ENCODE measurements at places on chromosomes 2 and 18.

DNA sequence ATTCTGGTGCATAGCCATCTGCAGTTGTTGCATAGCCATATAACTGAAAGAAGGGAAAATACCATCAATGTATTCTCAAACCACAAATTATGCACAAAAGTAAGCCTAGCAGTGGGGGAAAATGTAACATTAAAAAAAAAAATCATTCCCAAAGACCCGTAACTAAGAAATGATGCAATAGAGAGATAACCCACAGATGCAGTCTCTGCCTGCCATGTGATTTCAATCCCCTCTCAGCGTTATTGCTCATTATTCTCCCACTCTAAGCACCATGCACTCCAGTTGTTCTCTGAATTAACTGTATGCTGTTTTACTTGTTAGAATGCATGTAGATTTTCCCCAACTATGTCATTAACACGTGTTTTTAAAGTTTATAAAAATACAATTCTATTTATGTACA, 14.1 kb downstream of the DSC1 start:
- DNase-seq: no peak

GRCh38 chr2:127128445-127128904, 21.5 kb upstream of the BIN1 start:
- no peak for DNase-seq

DNA sequence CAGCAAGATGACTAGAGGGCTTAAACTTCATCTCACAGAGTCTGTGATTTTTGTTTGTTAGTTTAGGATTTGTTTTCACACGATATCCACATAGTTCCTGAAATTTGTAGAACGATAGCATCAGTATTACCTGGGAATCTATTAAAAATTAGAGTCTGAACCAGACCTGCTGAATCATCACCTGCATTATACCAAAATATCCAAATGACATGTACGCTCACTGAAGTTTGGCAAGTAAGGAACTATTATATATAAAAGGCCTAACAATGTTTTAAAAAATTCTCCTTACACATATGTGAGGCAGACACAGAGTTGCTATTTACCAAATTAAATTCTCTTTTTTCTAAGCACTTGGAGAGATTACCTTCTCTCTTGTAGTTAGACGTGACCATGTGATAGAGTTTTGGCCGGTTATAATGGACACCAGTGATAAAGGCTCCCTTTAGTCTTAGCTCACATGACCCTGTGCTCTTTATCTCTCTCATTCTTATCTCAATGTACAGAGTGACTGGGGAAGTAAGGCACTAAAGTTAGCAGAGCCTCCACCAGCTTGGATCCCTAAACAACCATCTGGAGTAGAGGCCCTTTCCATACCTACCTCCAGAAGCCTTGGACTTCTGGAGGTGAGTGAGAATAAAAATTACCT, 363.1 kb downstream of the DSC3 start:
- DNase-seq: no peak

GRCh38 chr2:121805766-121806143, 50.3 kb downstream of the TSN start:
- no peak for DNase-seq

DNA sequence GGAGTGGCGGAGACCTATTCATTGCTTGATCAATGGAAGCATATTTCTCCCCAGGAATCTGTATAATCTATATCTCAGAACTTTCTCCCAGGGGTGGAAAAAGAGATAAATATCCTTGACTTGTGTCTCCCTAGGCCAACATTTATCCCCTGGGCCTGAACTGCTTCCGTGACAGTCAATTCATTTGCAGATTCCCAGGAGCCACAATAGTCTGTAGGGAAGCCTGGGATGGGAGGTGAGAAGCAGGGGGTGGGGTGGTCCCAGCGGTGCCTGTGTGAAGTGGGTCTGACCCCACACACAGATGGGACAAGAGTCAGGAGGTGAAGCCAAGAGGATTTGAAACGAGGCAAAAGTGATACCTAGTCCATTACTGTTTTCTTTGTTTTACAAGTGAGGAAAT, 166.8 kb downstream of the DPP10 start:
- DNase-seq: no peak

DNA sequence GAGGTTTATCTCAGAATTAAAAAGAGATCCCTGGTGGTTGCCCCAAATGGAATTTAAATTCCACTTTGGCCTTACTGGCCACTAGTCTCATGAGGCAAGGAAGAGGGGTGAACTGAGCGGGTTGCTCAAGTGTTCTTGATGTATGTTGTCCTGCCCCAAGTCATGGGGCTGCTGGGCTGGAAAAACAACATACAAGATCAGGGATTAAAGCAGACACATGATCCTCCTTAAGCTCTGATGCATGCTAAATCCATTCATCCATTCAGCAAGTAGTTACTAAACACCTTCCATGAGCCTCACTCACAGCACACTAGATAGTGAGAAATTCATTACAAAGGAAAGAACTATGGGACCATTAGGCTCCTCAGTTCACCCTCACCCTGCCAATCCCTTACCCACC, 196.3 kb downstream of the MREG start:
- no peak for DNase-seq

DNA sequence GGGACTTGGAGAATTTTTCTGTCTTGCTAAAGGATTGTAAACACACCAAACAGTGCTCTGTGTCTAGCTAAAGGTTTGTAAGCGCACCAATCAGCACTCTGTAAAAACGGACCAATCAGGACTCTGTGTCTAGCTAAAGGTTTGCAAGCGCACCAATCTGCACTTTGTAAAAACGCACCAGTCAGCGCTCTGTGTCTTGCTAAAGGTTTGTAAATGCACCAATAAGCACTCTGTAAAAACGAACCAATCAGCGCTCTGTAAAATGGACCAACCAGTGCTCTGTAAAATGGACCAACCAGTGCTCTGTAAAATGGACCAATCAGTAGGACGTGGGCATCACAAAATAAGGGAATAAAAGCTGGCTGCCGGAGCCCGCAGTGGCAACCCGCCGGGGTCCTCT, 16.5 kb downstream of the ABI2 start:
- no peak for DNase-seq

- no peak for DNase-seq
Measured at GRCh38 chr2:156476021-156476849, 40.1 kb downstream of the GPD2 start.

GRCh38 chr2:175353275-175353674, 171.8 kb upstream of the ATP5MC3 start:
- no peak for DNase-seq

DNA sequence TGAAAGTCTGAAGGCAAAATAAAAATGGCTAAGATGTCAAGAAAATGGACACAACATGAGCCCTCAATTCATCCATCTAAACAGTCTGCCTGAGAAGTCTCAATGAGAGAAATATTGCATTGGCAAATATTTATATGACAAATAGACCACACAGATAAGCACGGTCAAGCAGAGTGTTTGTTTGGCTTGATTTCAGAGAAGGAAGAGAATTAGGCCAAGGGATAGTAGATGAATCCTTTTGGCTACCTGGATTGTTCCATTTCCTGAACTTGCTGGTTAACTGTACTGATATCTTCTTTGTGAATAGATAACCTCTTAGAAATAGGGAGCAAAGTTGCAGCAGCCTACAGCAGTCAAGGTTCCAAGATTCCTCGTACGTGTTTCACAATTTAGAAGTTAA, 129.6 kb downstream of the RBMS1 start:
- no peak for DNase-seq

GRCh38 chr2:236341067-236341466, 76.9 kb upstream of the ASB18 start:
- DNase-seq: no peak

Measured in activated CD4-positive, alpha-beta T cell treated with anti-CD3 and anti-CD28 coated beads for 24 hours (primary cell).